ENCODE measurements at places on chromosomes 5 and 9. TPM values are rescaled to one million over a fixed set of nuclear protein-coding genes. Genes with fewer than 3 reads are reported as not detected.

- peak; percentile 84 for DNase-seq
These were observed 49.1 kb downstream of the ERAP1 start for GRCh38 chr5:96758621-96759020.

DNA sequence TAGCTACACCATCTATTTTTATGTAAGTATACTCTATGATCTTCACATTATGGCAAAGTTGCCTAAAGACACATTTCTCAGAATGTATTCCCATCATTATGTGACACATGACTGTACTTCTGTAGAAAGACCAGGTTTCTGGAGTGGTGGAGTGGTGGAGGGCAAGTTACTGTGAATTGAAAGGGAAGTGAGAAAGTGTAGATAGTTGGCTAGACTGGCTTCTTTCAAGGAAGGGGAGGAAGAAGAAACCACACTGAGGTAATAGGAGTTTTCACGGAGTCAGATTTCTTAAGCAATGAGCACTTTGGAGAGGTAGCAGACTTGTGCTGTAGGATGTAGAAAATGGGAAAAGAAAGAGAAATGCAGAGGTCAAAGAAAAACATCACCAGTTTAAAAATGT is 50.9 kb upstream of the EQTN start:
- no peak for DNase-seq

Gene PDE6A
- total RNA-seq = 0.47 TPM

- DNase-seq = no peak
These were observed 56.3 kb upstream of the ITGA1 start for GRCh38 chr5:52731274-52732027.

GRCh38 chr5:43288269-43288831 is 24.9 kb downstream of the HMGCS1 start:
- DNase-seq = no peak

- DNase-seq = peak; percentile 13
These were observed 123.2 kb downstream of the RMI1 start for GRCh38 chr9:84103651-84104377.

GRCh38 chr9:83484990-83485389 is 53.2 kb downstream of the FRMD3 start:
- no peak for DNase-seq

DNA sequence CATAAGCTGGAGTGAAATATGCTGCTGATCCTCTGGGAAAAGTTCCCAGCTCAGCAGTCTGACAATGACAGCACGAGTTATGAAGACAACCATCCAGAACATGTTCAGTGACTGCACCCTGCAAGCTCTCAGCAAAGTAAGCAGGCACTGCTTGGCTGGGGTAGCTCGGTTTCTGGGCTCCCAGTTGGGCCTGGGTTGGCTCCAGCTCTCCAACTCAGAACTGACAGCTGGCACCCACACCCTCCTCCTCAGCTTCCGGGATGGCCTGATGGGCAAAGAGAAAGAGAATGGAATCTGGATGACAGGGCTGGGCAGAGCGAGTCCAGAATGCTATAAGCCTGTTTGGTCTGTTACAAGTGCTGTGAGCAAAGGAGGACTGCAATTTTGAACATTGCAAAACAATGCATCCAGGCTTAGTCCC is 185.0 kb downstream of the CSNK1G3 start:
- DNase-seq = peak; percentile 98

Gene C9
- total RNA-seq = not detected

Gene GRPEL2
- total RNA-seq = 14.3 TPM

GRCh38 chr9:28976684-28977083 is 1403.4 kb upstream of the C9orf72 start:
- peak; percentile 20 for DNase-seq

DNA sequence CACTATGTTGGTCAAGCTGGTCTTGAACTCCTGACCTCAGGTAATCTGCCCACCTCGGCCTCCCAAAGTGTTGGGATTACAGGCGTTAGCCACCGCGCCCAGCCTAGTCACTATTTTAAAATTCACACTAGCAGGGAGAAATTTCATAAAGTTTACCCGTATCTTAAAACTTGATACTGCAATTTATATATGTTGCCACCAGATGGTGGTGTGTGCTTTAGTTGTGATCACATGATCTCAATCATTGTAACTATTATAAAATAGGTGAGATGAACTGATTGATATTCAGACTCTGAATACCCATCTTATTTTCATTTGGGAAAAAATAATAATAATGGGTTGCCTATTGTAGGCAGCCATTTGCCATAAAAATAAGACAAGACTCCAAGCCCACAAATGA is 1330.4 kb upstream of the WWC1 start:
- no peak for DNase-seq

DNA sequence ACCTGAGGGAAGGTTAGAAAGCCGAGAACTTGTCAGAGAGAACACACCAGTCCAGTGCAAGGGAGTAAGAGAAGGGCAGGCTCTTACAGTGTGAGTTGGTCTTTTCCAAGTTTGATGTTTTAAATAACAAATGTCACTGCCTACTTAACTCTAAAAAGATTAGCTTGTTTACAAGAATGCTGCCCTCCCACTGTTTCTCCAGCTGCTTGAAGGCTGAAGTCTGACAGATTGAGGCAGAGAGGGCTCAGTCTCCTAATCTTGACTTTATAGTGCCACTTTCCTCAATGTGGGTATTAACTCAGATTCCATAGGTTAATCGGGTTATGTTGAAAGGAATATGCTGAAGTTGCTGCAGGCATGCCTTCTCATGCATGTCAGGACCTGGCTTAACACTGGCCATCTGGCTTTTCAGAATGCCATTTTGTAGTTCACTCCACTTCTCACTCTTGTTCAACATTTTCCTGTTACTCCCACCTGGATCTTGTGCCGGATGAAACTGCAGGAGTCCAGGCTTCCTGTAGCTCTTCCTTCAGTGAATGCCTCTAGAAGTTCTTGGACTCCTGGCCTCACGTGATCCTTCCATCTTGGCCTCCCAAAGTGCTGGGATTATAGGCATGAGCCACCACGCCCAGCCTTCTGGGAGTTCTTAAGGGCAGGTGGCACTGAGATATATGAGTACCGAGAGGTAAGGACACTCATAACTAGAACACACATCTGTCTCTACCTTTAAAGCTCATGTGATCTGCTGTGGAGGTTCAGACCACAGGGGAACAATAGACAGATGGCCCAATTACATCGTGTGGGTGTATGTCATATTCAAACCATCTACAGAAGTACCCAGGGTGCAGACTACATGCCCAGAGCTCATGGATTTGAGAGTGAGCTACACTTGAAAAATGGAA is 249.7 kb downstream of the ARHGAP26 start:
- DNase-seq = peak; percentile 41

GRCh38 chr5:135213466-135214239 is 179.6 kb upstream of the PITX1 start:
- no peak for DNase-seq

DNA sequence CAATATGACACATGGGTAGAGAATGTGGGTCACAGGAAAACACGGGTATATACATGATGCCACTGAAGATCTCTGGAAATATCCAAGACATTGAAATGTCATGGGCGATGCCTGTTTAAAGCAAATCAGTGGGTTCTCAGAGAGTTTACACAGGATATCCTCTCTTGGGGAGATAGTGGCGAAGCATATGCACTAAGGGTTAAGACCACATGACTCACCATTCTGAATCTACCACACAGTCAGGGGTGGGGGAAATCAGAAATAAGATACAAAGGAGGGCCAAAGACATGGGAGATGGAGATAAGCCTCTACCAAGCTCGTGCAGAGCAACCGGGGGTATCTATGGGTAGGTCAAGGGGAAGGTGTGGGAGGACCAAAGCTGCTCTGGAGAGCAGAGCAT is 58.8 kb downstream of the SH3PXD2B start:
- DNase-seq = no peak

DNA sequence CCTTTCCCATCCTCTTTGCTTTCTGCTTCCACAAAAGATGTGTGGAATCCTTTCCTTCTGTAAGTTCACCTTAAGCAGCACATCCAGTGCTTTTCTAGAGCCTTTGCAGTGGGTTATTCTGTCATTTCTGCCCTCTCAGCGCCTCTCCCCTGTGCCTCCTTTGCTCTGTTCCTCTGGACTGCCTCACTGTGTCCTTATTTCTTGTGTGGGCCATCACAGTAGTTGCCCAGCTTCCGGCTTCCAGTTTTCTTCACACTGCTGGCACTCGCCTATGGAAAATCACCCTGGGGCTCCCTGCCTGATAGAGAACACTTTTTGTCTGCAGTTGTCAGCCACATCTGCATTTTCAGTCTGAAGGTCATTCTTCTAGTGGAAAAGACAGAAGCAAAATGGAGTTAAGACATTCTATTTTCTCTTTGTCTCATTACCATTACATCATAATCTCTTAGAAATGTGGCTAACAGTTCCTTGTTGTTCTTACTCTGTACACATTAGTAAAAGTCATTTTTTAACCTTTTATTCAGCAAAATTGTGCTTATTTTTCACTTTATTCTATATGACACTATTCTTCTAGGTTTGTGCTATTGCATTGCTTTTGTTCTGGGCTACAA is 64.1 kb upstream of the ZNF608 start:
- no peak for DNase-seq

GRCh38 chr5:80921026-80921425 is 39.1 kb upstream of the RASGRF2 start:
- DNase-seq = peak; percentile 5

GRCh38 chr5:104539618-104540350 is 977.2 kb upstream of the NUDT12 start:
- no peak for DNase-seq

- DNase-seq = peak; percentile 67
These were observed 50.6 kb downstream of the SIL1 start for GRCh38 chr5:139147483-139148087.

- peak; percentile 26 for DNase-seq
These were observed 35.5 kb upstream of the B4GALT1 start for GRCh38 chr9:33202552-33203201.

DNA sequence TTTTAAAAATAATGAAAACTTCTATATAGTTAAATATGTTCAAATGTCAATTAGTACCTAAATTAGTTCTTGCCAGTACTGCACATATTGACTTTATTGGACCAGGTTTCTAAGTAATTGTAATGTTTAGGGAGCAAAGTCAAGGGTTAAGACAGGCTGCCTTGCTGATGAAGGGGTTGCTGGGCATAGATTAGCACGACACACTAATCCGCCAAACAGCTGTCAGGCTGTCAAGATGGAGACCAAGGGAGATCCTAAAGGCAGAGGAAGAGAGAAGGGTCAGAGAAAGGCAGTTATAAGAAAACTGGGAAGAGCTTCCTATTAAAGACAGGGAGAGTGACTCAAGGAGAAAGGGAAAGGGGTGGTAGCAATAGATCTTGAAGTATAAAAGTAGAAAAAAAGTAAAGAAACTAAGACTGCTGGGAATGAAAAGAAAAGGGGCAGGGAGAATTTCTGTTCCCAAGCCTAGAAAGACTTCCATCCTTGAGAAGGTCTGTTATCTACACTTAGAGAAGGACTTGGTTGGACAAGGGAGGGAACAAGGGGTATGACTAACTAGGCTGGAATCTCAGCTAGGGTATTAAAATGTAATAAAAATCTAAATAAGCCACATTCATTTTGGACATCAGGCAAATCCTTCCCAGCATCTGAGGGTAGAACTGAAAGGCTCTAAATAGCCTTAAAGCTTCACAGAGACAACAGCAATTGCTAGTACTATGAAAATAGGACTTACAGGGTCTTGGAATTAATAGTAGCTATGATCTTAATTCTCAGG is 188.7 kb downstream of the FBXL17 start:
- peak; percentile 65 for DNase-seq

DNA sequence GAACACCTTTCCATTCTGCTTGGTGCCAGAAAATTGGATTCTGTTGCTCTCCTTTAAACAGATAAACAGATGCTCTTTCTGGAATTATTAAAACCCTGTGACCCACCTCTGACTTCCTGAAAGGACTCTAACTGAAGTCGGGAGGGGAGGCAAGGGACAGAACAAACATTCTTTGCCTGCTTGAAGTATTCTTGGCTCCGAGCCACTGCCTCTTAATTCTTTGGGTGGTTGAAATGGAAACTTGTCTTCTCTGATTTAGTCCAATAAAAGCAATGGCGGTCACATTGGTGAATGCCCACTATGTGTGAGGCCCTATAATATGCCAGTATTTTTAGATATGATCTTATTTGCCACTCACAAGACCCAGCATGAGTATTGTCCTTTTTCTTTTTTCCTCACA is 236.8 kb downstream of the SLIT3 start:
- no peak for DNase-seq

GRCh38 chr5:127373858-127374491 is 83.4 kb downstream of the MEGF10 start:
- DNase-seq = no peak

DNA sequence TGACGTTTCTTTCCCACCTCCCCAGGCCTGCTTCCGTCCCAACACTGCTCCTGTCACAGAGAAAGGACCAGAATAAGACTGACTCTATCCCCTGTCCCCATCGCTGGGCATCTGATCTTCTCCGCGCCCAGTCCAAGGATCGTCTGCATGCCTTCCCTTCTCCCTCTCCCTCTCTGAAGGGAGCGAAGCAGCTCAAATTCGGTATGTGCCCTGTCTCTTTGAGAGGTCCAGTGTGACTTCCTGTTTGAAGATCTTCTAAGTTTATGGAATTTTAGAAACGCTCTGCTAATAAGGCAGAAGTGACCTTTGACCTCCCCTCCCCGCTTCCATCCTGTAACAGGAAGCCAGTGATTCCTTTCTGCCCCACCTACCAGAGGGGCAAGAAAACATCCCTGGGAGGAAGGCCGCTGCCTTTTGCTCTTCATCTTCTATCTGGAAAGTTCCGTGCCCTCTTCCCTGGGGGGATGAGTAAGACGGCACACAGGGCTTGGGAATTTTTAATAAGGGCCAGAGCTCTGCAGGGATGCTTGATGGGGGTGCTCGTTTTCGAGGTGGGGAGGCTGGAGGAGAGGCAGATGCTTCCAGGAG is 40.7 kb upstream of the RNU6ATAC start:
- no peak for DNase-seq

DNA sequence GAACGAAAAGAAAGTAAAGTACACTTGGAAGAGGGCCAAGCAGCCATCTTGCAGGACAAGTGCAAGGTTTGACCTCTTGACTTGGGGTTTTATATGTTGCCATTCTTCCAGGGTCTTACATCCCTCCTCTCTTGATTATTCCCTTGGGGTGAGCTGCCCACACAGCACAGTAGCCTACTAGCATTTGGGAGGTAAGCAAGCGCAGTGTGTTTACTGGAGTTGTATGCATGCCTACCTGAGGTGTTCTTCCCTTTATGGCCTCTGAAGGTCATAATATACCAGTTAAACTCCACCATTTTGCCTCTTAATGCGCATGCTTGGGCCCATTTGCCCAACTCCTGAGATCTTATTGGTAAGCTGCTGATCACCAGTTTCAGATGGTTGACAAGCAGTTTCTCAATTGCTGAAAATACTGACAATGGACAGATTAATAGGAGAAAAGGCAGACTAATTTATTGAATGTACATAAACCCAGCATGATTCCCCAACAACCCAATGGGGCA is 173.8 kb upstream of the SLC30A5 start:
- DNase-seq = no peak

GRCh38 chr5:32263684-32264083 is 49.1 kb downstream of the MTMR12 start:
- DNase-seq = no peak

Gene SYK
- total RNA-seq = not detected

Data from myocyte (in vitro differentiated cells).